ENCODE measurements at places on chromosomes 6 and 20.

- no peak for DNase-seq
Observed at GRCh38 chr6:1759870-1760269, 150.2 kb downstream of the FOXC1 start.

DNA sequence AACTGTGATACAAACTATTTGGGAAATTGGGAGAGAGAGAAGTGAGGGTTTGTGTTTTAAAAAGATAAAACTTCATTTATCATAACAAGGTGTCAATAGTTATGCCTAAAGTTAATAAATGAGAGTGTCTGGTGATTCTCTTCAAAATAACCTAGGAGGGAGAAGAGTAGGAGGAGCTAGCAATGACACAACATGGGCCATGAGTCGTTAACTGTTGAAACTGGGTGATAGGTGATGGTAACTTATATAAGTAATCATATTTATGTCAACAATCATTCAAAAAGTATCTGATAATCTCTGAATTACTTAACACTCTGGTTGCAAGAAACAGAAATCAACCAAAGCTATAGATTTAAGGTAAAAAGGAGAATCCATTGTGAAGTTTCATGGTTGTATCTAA lies 46.8 kb upstream of the INSM1 start:
- DNase-seq, result no peak

- peak; percentile 25 for DNase-seq
Observed at GRCh38 chr6:3226481-3227362, 731 bp downstream of the TUBB2B start.

DNA sequence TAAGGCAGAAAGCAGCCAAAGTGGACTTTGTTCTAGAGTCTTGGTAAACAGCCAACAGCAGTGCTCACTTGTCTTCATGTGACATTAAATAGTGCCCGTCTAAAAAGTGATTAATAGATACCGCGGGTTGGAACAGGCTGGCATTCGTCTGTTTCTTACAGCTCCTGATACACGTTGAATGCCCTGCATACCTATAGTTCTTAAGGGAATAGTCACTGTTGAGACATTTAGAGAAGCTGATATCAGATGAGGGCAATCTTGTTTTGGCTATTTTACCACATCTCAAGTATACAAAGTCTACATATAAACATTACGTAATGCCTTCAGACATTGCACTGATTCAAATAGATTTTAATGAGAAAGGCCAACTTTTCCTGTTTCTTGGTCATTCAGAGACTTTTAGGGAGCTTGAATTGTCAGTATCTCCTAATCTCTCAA lies 374.9 kb upstream of the FLRT3 start:
- peak; percentile 29 for DNase-seq

- no peak for DNase-seq
Observed at GRCh38 chr6:53461696-53462095, 83.2 kb downstream of the GCLC start.

DNA sequence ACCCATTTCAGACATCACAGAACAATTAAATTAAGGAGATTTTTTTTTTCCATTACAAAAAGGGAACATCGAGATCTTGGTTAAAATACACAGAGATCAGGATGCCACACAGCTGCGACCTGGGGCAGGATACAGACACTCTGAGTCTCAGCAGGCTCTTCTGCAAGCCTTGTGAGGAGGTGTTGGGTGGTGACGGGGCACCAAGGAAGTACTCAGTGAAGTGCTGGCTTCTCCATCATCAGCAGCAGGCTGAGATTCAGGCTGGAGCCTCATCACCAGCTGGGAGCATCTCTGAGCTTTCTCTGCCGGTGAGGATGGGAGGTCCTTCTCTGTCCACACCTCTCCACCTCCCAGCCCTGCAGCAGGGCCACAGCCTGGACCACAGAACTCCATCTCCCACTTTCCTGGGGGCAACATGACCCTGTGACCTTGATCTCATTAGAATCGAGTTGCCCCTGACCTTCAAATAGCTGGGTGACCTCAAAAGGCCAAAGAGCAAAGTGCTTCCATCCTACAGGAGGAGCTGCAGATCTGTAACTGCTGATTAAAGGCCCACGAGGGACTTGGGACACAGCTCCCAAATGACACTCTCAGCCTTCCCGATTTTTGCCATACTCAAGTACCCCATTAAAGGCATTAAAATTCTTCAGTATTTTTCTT lies 16.0 kb downstream of the PMEPA1 start:
- no peak for DNase-seq

GRCh38 chr6:41073203-41073967 lies 611 bp downstream of the NFYA start:
- peak; percentile 81 for DNase-seq

DNA sequence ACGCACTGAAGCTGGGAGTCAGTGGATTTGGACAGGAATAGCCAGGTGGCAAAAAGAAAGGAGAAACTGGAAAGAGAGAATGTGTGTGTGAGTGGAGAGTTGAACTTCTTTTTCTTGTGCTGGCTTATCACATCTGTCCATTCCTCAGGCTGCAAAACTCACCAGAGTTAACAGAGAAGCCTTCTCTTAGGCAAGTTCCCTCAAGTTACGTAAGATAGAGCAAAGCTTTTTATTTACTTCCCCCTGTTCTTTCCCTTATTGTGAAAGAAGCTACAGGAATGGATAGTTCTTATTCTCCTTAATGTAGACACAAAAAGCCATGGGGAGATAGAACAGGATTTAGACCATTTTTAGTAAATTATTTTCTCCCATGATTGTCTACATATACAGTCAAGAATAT lies 188.6 kb downstream of the BMP2 start:
- DNase-seq, result no peak

- no peak for DNase-seq
Observed at GRCh38 chr20:47862574-47863240, 77.4 kb upstream of the SULF2 start.

DNA sequence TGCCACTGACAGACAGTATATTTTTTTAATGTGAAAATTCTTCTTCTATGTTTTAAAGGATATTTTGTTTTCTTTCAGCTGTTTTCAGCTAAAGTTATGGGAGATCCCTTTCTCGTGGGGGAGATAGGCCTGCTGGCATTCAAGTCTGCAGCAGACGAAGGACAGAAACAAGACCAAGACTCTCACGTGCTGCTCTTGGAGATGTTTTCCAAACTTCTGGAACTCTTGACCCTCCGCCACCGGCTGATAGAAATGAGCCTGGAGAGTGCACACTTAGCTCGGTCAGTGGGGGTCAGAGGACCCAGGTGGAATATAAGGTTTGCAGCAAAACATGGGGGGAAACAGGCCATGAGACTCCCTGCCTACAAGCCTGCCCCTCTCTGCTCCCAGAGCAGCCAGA lies 120.5 kb downstream of the CD164 start:
- no peak for DNase-seq

DNA sequence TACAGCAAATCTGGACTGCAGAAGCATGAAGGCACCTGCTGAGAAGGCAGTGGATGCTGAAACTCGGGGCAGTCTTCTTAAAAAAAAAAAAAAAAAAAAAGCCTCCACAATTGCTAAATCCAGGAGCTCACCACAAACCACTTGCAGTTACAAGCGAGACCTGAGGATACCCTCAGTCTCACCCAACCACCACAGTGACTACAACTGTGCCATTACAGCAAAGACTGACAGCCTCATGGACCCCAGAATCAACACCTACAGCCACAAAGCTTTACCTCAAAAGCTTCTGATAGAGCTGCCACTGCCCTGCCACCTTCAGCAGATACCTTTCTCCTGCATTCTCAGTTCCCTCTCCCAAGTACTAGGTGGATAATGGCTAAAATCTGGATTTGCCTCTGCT lies 9.0 kb downstream of the COL21A1 start:
- no peak for DNase-seq

GRCh38 chr20:59163631-59164530 lies at the start of gene ZNF831:
TSS of gene ZNF831 (plus strand) at chr20:59163821. CDS start at chr20:59191020, 27,199 bp downstream.
- no peak for DNase-seq

- DNase-seq, result no peak
Observed at GRCh38 chr20:34952671-34953070, 2.9 kb downstream of the GSS start.

DNA sequence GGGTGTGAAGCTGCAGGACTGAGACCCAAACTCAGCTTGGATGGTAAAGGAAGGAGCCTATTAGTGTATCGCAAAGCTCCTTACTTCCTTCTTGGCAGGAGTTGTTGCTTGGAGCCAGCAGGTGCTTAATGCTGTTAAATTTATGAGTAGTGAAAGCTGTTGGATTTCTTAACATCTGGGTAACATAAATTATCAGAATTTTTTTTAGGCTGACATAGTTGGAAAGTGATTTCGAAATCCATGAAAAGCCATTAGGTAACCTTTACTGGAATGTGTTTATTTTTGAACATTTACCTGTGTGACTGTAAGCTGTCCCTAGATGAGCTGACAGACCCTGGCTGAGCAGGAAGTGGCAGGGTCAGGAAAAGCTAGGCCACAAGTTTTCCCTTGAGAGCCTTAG lies 470.4 kb upstream of the SLC35B3 start:
- DNase-seq, result no peak

- peak; percentile 8 for DNase-seq
Observed at GRCh38 chr6:119541132-119541905, 191.8 kb upstream of the MAN1A1 start.

- DNase-seq, result peak; percentile 61
Observed at GRCh38 chr20:16580147-16580546, 6.9 kb upstream of the KIF16B start.

GRCh38 chr20:43878776-43879175 lies 35.9 kb upstream of the TOX2 start:
- DNase-seq, result no peak

Measured in MG63 (cell line).